H7 (cell line): ENCODE measurements at places on chromosomes 11 and 22. TPM values are rescaled to one million over a fixed set of nuclear protein-coding genes. Genes with fewer than 3 reads are reported as not detected.

DNA sequence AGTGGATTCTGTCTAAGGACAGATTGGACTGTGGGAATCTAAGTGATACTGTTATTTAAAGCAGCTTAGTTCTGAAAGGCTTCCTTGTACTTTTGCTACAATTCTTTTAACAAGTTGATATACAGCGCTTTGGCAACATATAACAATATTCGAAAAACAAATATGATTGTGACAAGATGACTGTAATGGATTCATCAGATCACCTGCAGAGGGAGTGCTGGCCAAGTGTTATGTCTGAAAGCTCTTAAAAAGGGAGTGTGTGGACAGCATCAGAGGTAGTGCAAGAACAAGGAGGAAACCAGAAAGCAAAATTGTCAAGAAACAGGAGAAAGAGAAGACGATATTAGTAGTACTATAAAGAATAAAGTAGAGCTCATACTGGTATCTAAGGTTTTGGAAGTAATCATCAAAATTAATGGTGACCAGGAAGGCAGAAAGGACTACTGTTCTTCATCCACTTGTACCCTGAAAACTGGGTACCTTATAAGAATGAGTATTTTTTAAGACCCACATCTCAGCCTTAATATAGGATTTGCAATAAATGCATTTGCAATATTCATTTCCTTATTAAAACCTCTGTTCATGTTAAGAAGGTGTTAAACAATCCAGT is 1112.0 kb upstream of the CCDC90B start:
- peak; percentile 22 for DNase-seq

GRCh38 chr11:62933750-62934495 is 12.8 kb upstream of the CHRM1 start:
- peak; percentile 8 for DNase-seq

P2RY2 gene
- total RNA-seq = 0.11 and 0.35 TPM in 2 replicates

DNA sequence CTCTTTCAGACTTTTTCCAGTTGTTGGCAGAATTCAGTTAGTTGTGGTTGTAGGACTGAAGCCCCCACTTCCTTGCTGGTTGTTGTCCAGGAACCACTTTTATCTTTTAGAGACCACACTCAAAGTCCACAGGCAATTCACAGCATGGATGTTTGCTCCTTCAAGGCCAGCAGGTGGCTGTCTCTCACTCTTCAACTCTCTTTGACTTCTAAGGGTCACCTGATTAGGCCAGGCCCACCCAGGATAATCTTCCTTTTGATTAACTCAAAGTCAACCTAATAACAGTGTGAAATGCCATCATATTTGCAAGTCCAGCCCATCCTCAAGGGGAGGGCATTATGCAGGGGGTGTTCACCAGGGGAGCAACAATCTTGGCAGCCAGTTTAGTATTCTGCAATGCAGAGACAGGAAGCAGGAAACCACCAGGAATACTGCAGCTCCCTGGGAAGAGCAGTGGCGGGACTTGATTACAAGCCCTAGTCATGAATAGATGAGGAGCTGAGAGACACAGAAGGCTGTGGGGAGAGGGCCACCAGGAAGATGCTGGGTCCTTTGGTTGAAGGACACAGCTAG is 52.4 kb downstream of the LRRC74B start:
- no peak for DNase-seq

DNA sequence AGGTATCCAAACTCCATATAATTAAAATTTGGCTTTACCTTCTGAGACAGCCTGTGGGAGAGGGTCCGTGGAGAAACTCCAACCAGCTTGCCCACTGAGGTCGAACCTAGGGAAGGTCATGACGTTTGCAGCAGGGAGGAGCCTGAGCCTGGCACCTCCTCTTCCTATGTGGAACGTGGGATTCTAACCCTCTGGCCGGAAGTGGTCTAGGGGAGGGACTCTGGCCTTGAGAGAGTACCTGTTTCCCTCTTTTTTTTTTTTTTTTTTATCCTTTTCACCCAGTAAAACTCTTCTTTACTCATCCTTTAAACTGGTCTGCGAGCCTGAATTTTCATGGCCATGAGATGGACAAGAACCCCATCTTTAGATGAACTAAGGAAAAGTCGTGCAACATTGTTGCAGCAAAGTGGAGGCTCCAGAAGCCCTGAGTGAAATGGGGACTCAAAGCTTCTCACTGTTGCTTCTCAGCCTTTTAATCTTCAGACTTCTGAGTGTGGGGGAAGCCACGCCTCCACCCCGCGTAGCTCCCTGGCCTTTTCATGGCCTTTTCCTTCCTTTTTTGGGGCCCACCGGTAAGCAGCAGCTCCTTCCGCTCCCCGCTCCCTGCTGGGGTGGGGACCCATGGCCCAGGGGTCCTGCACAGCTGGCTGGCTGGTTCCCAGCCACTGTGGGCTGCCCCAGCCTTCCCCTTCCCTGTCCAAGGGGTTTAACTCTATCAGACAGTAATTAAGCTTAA is 1359.9 kb downstream of the LRRC4C start:
- peak; percentile 28 for DNase-seq
